CD4-positive, alpha-beta T cell treated with Interleukin-15 for 1 hour (primary cell): ENCODE measurements at places on chromosomes 3 and 15.

GRCh38 chr15:40062816-40063562 is 24.0 kb upstream of the SRP14 start:
- DNase-seq, result no peak

- no peak for DNase-seq
Measured at GRCh38 chr3:106745344-106746168, 631.7 kb upstream of the CCDC54 start.

DNA sequence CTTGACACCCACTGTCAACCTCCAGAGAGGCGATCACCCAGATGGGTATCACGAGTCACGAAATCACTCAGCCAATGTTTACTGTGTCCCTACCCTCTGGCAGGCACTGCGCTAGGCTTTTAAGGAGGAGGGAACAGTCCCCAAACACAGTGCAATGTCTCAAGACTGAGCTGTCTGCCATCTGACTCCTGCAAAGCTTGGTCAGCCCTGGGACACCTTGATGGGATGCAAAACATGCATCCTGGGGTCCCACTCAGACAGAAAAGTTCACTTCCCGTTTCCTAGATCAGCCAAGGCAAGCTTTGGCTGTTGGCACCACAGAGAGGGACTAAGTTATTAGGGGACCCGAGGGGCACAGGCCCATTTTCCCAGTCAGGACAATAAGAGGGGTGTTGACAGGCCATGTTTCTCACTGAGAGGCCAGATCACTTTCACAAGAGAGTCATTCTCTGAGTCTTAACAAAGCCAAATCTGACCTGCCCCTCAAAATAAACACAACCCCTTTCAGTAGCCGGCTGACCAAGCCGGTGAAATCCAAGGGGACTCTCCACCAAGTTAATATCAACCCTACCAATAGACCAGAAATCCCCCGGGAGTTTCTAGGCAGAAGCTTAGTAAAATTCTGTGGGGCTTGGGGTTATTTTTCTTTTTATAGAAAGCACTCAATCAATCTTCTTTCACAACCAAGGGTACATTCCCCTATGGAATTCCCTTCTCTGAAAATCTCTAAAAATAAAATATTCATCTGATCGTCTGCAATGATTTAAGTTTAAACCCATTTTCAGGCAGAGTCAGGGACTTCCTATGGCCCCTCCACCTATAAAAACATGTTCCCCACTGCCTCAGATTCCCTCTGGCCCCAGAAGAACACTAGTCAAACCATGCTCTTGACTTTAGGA is 3.5 kb downstream of the RFTN1 start:
- DNase-seq, result no peak

GRCh38 chr3:100023595-100023994 is 90.7 kb downstream of the FILIP1L start:
- no peak for DNase-seq

DNA sequence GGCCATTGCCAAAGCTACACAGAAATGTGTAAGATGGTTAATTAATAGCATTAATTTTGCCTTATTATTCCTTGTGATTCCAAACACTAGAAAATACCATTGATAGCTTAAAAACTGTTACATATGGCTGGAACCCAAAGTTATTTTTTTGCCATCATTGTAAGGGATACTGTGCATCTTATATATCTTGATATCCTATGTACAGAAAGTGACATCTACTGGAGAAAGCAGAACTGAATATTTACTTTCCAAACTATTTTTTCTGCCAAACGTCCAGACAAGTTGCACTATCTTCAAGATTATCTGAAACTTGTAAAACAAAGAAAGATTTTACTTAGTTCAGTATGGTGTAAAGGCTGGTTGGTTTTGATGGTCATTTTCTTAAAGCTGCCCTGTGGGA is 33.3 kb upstream of the MEIS2 start:
- DNase-seq, result no peak

DNA sequence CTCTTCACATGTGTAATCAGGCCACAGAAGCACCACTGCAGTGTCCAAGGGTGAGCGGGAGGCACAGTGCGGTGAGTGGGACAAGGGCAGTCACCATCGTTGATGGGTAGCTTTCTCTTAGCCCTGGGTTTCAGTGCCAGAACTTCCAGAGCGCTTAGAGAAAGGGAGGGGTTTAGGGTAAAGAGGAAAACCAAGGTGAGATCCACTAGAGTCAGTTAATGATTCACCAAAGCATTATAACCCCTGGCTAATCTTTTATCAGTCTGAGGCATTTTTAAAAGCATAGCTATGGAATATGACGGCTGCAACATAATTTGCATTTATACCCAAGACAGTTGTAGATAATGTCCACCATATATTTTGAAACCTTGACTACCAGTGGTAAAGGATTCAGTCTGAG is 94.8 kb downstream of the SHQ1 start:
- no peak for DNase-seq

GRCh38 chr15:74762791-74763150 is 14.1 kb downstream of the CYP1A2 start:
- no peak for DNase-seq

- no peak for DNase-seq
Measured at GRCh38 chr3:8776406-8776805, 7.0 kb upstream of the OXTR start.

DNA sequence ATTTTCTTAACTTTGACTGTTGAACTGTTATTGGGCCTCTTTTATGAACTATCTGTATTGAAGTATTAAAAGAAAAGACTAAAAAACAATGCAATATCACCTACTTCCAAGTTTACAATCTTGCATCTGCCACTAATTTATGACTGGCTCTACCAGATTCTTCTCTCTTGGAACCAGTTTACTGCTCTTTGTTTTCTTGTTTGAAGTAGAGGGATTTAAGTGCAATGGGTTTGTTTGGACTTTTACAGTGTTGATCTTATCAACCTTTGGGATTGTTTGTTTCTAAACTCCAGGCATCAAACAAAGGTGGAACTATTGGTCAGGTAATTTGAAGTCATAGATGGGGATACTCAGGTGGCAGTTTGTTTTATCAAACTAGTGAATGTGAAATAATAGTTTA is 43.0 kb upstream of the MEIS2 start:
- no peak for DNase-seq

GRCh38 chr3:138222131-138222941 is 35.2 kb downstream of the ARMC8 start:
- no peak for DNase-seq

GRCh38 chr15:40933517-40933902 is 4.4 kb downstream of the DLL4 start:
- no peak for DNase-seq

GRCh38 chr3:115861166-115861733 is 237.9 kb downstream of the GAP43 start:
- DNase-seq, result no peak

DNA sequence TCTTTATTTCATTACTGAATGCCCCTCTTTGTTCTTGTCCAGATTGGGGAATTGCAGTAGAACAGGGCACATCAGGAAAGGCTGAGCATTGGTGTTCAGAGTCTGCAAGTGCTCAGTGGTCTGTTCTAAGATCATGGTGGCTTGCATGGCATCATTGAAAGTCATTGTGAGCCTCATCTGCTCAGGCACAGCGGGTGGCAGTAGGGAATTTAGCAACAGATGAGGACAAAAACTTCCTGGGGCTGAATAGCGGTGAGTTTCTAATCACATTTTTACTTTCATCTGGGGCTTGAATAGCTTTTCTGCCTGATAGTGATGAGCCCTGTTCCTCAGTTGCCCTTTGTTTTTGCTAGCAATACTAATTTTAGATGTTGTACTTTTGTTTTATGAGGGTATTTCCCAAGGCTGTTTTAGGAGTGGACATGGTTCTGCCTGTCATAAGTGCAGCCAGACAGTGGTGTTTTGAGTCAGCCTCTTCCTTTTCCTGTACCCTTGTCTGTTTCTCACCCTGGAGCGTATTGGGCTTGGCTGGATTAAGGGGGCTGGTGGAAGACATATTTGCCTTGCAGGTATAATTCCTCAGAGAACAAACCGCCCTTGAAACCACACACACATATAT is 127.2 kb upstream of the IL12A start:
- no peak for DNase-seq

- no peak for DNase-seq
Measured at GRCh38 chr3:165854696-165855095, 17.5 kb upstream of the BCHE start.

DNA sequence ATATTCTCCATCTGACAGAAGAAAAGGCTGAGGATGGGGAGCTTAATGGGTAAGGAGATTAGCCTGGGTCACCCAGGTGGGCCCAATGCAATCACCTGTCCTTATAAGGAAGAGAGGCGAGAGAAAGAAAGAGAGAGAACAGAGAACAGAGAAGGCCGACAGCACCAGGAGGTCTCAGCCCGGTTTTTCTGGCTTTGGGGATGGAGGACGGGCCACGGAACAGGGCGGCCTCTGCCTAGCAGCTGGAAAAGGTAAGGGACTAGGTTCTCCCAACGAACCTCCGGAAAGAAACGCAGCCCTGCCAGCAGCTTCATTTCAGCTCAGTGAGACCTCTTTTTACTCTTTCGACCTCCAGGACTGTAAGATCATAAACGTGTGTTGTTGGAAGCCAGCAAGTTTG is 196.0 kb upstream of the LYSMD4 start:
- no peak for DNase-seq

GRCh38 chr3:166275024-166275390 is 437.8 kb upstream of the BCHE start:
- DNase-seq, result no peak

GRCh38 chr3:185049710-185050109 is 103.2 kb downstream of the C3orf70 start:
- no peak for DNase-seq

DNA sequence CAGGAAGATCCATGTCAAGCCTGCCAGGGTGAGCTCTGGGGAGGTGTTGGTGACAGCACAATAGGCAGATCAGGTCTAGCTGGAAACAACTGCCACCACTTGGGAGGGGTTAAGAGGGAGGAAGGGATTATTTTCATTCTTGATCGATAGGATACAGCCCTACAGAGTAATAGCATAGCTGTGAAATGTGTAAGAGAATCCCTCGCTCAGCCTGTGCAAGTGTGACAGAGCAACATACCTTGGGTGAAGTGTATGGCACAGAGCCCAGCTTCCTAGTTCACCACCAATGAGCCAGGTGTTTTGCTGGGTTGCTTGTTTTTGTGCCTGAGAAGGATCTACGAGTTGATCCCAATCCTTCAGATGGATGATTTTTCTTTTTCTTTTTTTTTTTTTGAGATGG is 9.2 kb upstream of the DCUN1D1 start:
- no peak for DNase-seq

DNA sequence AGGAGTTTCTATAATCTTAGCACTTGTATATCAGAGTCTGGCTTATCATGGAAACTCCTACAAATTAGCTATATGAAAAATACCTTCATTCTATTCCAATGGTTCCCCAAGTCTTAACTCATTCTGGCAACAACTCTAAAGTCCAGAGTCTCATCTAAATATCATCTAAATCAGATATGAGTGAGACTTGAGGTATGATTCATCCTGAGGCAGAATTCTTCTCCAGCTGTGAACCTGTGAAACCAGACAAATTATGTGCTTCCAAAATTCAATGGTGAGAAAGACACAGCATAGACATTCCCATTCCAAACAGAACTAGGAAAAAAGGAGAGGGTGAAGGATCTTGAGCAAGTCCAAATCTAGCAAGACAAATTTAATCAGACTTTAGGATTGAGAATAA is 138.8 kb downstream of the THRB start:
- no peak for DNase-seq

- DNase-seq, result no peak
Measured at GRCh38 chr15:52217186-52217585, 26.0 kb upstream of the GNB5 start.

DNA sequence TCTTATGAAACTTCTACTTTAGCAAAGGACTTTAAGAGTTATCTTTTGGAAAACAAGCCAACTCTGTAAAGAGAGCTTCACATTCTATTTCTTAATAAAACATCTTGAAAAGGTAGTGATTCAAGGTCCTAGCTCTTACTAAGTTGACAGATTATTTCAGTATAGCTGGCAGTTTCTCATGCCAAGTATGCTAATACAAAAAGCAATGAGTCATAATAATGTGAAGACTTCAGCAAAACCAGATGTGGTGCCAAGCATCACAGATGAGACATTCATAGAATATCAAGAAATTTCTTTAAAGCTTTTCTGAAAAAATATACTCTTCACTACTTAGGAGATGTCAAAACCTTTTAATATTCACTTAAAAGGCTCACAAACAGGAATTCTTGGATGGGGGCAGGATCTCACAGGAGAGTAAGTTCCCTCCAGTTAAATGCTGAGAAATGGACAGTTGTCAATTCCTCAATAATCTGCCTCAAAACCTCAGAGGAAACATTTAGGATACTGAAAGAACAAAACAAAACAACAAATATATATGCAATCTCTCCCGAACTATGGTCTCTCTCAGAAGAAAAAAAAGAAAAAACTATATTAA is 45.6 kb downstream of the DCBLD2 start:
- DNase-seq, result no peak

DNA sequence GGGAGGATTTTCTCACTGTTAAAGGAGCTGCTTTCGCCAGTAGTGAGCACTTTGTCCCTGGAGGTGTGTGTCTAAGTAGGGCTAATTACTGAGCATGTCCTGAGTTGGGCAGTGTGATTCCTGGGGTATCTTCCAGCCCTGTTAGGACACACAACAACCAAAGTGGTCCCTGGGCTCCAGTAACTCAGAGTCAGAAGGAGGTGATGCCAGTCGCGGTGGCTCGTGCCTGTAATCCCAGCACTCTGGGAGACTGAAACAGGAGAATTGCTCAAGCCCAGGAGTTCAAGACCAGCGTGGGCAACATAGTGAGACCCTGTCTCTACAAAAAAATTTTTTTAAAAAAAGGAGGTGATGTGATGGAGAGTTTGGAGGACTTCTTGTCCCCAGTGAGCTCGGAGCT is 37.5 kb downstream of the PML start:
- DNase-seq, result no peak

- DNase-seq, result no peak
Measured at GRCh38 chr3:179961703-179962078, 75.0 kb downstream of the PEX5L start.

- peak; percentile 30 for DNase-seq
Measured at GRCh38 chr3:188214442-188214841, 60.5 kb downstream of the LPP start.
